ENCODE measurements at places on chromosomes 5 and 9.

GRCh38 chr9:21967702-21968101, 26.5 kb downstream of the CDKN2A start:
- DNase-seq = no peak

GRCh38 chr9:133707065-133707762, 30.9 kb downstream of the SARDH start:
- DNase-seq = no peak

- DNase-seq = no peak
These were observed 25.3 kb downstream of the AP3B1 start for GRCh38 chr5:78269088-78269703.

DNA sequence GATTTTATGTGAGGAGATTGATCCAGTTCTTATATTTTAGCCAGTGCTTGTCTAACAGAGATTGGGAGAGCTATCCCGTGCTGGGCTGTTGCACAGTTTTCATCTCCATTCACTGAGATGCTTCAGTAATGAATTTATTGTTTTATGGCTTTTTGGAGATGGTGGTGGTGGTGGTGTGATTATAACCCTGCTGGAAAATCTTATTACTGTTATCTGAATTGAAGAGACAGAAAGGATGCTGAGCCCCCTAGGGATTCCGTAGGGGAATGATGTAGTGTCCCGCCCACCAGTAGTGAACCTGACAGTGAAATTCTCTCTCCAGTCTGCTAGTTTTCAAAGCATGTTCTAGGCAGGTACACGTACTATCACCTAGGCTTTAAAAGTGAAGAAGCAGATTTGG, 1.9 kb downstream of the RAI14 start:
- no peak for DNase-seq

DNA sequence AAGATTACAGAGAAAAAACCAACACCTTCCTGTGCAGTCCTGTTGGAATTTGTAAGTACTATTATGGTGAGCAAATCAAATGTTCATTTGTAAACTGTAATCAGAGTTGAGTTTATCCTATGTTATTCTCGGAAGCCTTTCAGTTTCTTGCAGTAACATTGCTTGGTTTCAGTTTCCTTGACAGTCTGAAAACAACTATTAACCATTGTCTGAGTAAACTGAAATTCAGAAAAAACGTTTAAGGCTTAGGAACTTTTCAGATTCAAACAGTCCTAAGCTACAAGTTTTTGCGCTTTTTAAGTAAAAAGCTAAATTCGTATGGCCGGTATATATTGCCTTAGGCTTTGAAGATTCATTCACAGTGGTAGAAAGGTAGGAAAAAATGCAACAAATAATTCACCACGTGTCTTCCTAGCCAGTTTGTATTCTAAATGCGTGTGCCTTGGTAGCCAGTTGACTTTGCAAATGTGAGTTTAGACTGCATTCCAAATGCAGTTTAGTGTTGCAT, 2.5 kb downstream of the GPBP1 start:
- no peak for DNase-seq

DNA sequence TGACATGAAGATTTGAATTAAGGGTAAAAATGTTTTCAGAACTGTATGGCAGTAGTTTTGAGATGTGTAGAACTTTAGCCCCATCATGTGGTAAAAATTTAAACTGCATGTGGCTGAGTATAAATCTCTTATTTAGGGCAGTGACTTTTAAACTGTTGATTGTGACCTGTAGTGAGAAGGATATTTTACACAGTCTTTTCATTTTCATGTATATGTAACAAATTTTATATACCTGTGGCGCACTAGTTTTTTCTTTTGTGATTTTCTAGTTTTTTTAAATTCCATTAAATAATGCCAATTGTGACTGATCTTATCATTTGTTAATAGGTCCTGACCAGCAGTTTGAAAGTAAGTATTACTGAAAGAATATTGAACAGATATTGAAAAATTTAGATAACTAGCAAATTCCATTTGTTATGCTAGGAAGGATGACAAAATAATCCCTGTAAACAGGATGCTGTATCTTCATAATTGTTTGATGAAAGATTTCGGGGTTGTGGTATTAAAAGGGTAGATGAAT, 47.2 kb downstream of the GPBP1 start:
- DNase-seq = no peak

DNA sequence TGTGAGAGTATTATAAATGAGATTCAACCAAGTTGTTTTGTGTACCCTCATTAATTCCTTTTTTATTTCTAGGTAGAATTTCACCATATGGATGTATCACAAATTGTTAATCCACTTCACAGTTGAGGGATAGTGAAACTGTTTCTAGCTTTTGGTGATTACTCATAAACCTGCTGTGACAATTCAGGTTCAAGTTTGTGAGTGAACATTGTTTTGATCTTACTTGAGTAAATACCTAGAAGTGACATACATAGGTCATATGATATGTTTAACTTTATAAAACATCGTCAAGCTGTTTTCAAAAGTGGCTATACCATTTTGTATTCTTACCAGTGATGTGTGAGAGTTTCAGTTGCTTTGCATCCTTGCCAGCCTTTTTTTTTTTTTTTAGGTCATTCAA, 112.9 kb downstream of the CAMK4 start:
- no peak for DNase-seq

- DNase-seq = no peak
These were observed 501 bp downstream of the ENHO start for GRCh38 chr9:34522091-34522887.

GRCh38 chr5:42912184-42912798, 100.6 kb upstream of the SELENOP start:
- DNase-seq = no peak

- DNase-seq = no peak
These were observed 63.8 kb upstream of the AFAP1L1 start for GRCh38 chr5:149207831-149208230.

DNA sequence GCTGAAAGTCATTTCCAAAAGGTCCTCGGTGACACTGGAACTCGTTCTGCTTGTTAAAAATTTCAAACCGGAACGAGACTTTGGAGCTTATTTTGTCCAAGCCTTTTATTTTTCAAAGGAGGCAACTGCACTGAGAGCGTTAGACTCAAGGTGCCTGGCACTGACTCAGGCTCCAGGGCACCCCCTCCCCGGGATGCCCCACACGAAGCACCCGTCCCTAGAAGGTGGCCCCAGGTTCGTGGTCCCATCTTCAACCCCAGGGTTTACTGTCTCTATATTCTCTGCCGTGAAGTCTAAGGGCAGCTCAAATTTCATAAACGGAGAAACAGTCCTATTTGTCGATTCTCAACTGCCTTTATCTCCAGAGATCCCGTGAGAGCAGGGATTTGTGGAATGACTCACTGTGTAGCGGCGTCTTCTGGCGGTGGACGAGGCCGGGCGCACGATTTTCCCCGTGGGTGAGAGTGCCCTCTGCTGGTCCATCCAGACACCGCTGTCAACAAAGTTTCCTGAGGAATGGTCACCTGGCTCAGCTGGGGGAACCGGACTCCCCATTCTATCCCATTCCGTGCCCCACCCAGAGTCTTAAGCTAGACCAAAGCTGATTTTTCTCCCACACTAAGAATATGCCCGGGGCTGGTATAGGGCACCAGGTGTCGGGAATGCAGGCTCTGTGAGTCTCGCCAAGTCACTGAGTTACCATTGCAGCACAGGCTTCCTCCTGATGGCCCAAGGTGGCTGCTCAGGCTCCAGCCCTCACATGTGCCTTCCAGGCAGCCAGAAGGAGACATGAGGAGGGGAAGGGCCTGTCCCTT, 27.1 kb upstream of the SLC6A19 start:
- DNase-seq = no peak

DNA sequence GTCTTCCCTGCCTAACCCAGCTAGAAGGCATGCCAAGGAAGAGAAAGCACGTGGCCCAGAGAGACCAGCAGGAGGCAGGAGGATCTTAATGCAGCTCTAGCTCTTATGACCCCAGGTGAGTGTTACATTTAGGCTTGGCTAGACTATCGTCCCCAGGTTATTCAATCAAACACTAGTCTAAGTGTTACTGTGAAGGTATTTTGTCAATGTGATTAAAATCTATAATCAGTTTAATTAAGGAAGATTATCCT, 483.7 kb downstream of the BNC2 start:
- no peak for DNase-seq

DNA sequence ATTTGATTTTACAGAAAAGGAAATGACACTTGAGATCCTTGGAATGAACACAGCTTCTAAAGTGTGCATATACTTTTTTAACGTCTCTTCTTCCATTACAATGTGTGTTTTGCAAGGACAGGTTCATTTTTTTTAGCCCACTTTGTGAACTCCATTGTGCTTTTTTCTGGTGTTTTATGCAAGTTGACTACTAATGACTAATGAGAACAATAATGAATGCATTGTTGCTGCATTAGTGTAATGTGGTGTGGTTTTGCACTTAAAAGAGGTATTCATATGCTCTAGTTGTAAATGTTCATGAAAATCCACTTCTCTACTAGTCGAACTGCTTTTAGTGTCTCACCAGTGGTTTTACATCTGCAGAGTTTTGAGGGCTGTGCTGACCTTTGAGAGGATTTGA, 93.6 kb downstream of the UHRF2 start:
- no peak for DNase-seq

DNA sequence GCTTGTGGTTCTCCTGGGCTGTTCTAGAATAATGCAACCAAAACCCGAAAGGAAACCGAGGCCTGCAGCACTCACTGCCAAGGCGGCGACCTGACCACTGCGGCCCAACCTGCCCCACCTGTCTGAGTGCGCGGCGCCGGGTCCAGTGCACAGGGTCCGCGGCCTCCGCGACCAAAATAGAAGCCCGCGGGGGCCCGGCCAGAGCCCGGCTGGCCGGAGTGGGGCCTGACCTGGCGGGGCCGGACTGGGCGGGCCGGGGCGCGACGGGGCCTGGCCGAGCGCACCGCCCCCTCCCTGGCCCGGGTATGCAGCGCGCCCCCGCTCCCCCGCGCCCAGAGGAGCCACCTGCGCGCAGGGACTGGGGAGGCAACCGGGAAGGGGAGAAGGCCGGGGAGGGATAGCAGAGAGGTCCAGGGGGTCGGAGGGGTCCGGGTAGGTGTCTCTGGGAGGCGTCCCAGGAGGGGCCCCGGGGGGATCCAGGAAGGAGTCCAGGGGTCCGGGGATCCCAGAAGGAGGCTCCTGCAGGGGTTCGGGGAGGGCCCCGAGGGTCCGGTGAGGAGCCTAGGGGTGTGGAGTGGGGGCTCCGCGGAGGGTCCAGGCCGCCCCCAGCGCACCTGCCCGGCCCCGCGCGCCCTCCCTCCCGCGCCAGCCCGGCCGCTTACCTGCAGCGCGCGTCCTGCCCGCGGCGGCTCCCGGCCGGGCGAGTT, 503 bp downstream of the SEMA4D start:
- DNase-seq = no peak

- peak; percentile 96 for DNase-seq
These were observed 8.2 kb downstream of the PHF19 start for GRCh38 chr9:120868676-120869359.

DNA sequence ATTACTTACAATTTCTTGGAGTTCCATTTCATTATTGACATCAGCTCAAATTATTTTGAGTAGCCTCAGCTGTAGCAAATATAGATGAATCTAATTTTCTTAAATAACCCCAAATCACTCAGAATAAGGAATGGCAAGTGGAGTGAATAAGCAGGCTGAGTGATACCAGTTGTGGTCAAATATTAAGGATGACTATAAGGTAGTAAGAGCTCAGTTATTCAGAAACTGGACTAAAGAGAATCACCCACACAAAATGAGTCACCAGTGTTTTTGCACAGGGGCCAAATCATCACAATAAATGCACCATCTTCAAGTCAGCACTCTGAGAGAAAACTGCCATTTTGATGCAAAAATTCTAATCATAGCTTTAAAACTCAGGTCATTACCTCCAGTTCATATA, 128.9 kb upstream of the TARS1 start:
- no peak for DNase-seq

- no peak for DNase-seq
These were observed 259.7 kb upstream of the ANKRD55 start for GRCh38 chr5:56492812-56493211.

- DNase-seq = no peak
These were observed 103.3 kb downstream of the CWC27 start for GRCh38 chr5:64872044-64872443.

GRCh38 chr9:89079391-89079790, 88.1 kb downstream of the S1PR3 start:
- DNase-seq = no peak

- DNase-seq = no peak
These were observed 68.5 kb downstream of the OTULIN start for GRCh38 chr5:14732991-14733390.

- DNase-seq = no peak
These were observed 99.1 kb upstream of the PPP1R26 start for GRCh38 chr9:135380311-135380960.

DNA sequence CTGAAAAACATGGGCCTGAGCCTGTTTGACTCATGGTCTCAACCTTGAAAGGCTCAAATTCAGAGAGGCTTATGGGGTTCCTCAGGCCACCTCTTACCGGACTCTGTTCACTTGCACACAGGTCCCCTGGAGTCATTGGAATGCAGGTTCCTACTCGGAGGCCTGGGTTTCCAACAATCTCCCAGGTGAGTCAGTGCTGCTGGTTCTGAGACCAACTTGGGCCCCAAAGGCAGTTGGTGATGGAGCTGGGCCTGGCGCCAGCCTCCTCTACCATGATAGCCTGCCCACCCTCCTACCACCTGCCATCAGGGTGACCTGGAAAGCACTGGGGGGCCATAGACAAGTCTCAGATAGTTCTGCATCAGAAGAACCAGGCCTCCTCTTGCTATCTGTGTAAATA, 188.4 kb downstream of the RGS3 start:
- DNase-seq = no peak

DNA sequence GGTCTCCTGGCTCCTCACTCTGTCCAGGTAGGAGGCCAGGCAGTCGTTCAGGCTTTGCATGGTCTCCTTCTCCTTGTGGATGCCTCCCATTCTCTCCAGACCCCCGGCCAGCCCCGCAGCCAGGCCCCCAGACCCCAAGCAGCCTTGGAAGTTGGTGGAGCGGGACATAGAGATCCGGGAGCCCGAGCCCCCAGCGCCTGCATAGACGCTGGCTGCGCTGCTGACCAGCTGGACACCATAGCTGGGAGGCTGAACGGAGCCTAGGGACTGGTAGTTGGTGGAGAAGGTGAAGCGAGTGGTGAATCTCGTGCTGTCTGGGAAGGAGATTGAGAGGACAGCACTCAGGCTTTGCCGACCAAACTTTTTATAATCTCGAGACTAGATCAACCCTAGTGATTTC, 35.9 kb downstream of the FOXI1 start:
- DNase-seq = no peak

DNA sequence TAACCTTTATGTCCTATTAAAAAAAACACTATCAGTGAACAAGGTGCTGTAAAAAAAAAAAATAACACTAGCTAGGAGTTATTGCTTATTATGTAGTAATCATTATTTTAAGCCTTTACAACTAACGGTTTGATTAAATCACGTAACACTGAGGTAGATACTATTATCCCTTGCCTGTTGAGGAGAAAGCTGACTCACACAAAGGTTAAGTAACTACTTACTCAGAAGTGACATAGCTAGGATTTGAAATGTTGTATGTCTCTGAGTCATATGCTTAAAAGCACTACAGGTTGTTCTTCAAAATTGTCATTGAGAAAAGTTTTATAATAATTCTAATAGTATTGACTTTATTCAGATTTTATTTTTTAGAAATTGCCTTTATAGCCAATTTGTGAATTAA, 8.8 kb downstream of the TENT2 start:
- no peak for DNase-seq

All from stimulated activated CD4-positive, alpha-beta T cell treated with anti-CD3 and anti-CD28 coated beads, Interleukin-1b, Interleukin-23, amount 100 ng/mL, for 24 hours (primary cell).